ENCODE measurements at places on chromosomes 6 and 20.

DNA sequence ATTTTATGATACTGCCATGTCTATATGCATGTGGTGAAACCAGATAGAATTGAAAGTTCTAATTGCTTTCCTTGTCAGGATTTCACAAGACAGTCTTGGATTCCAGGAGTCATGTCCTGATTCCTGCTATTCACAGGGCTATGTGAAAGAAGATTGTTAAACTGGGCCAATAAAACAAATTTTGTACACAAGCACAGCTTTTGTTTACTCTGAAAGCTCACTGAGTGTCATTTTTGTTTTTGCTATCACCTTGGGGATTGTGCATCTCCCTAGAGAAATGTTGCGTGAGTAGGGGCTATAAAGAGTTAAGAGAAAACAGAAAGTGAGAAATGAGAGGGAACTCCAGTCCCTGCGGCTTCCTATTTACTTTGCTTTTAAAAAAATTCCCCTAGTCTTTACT lies 627.5 kb downstream of the PKHD1 start:
- no peak for DNase-seq

- no peak for DNase-seq
Measured at GRCh38 chr20:1816384-1817381, 78.5 kb upstream of the SIRPA start.

DNA sequence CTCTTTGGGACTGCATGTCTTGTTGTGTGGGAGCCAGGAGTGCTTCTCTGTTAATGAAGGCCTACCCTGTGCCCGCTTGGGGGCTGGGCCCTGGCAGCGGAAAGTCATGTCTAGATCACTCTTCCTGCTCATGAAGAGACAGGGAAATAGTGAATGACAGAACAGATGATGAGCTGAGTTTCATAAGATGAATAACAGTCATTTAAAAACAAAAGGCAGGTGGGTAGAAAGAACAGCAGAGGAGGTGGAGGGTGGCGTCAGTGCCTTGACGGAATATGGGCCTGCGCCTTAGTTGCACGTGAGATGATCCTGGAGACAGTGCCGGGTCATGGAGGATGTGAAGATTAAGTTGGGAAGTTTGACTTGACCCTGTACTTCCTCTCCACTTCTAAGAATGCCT lies 85.5 kb downstream of the ARID1B start:
- no peak for DNase-seq

DNA sequence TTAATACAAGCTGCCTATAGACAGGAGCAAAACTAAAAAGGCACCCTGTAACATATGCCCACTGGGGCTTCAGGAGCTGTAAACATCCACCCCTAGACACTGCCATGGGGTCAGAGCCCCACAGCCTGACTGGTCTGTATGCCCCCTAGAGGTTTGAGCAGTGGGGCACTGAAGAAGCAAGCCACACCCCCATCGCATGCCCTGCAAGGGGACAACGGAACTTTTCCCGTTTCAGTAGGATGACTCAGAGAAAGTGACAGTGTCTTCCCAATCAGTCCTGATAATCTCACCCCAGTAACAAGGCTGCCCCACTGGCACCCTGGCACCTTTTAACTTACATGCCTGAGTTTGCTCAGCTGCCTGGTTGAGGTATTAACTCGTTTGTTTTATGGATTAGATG lies 35.9 kb downstream of the BEND3 start:
- DNase-seq, result no peak

DNA sequence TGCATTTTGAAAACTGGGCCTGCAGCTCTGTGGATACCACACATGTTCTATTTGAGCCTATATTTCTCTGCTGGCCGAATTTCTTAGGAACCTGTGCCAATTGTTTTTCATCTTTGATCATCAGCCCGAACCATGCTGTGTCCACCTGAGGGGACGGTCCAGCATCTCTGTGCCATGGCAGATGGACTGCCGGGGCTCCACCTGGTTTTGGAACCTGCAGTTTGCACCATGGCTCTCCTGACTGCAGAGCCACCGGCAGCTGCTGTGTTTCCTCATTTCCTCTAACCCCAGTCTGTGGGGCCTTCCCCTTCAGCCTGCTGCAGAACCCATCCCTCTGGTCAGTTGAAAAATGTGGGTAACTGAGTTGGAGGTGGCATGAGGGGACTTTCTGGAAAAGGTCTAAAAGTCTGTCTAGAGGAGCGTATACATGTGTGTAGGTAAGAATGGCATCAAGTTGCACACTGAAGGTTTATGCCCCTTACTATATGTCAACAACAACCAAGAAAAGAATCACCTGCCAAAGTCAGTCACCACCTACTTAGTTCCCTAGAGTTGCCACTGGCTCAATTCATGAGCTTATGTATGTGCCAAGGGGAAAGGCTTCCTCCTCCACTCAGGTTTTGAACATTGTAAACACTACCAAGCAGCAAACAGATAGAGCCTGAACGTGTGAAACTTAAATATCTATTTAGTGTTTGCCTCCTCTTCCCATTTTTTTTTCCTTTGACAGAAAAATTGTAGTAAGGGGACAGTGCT lies 548.2 kb downstream of the PRKN start:
- DNase-seq, result no peak

- DNase-seq, result no peak
Measured at GRCh38 chr6:11357285-11357684, 124.8 kb upstream of the NEDD9 start.

DNA sequence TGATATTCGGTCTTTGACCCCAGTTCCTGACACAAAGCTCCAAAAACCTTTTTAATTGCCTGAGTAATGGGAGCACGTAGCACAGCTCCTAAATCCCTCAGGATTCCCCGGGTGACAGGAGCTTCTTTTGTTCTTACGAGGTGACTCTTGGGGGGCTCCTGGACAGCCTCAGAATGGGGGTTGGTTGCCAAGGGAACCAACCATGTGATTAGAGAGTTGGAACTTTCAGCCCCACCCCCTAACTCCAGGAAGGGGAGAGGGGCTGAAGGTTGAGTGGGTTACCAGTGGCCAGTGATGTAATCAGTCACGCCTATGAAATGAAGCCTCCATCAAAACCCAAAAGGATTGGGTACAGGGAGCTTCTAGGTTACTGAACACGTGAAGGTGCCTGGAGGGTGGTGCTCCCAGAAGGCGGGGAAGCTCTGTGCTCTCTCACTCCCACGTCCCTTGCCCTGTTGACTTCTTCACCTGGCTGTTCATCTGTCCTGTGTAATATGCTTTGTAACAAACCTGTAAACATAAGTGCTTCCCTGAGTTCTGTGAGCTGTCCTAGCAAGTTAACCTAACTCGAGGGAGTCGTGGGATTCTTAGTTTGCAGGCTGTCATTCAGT lies 89.5 kb downstream of the CHMP4B start:
- no peak for DNase-seq

DNA sequence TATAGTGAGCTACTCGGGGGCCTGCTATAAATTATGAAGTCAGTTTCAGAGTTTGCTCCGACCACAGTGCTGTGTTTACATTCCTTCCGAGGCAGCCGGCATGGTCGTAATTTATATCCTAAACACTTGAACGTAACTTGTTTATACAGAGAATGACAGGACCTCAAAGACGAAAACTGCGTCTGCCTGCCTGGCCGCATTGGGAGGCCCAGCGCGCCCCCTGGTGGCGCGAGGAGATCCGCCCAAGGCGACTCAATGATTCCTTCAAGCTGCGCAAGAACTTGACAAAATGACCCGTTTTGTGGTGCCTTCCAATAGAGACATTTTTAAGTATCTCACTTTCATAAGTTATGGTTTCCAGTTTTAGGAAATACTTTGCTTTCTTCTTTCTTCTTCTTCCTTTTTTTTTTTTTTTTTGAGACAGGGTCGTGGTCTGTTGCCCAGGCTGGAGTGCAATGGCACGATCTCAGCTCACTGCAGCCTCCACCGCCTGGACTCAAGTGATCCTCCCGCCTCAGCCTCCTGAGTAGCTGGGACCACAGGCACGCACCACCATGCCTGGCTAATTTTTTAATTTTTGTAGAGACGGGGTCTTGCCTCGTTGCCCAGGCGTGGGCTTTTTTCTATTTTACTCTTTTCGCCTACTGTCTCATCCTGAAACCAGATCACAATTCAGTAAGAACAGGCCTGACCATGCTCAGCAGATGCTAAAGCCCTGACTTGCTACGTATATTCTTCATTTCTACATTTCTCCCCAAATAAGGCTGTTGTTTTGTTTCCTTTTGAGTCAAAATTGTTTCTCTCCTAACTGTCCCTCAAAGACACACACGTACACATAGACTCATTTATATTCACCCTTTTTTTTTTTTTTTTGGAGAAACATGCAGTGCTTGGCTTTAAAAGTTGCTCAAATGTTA lies 7.8 kb downstream of the FOXF2 start:
- DNase-seq, result no peak

DNA sequence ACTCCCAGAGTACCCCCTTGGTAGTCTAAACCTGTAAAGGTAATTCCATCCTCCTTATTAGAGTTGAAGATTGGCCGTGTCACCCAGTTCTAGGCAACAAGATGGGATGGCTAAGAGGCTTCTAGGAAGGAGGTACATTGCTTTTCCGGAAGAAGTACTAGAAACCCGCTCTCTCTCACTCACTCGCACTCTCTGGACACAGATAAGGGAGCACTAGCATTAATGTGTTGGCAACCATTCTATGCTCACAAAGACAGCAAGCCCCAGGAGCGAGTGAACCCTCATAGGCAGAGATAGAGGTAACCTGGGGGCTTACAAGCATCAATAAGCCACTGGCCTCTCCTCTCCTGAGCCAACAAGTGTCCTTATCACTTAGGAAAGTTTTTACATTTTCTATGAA lies 503.2 kb upstream of the JARID2 start:
- DNase-seq, result no peak

- no peak for DNase-seq
Measured at GRCh38 chr20:50861012-50861411, 66.2 kb downstream of the BCAS4 start.

- no peak for DNase-seq
Measured at GRCh38 chr6:137489046-137490005, 4.9 kb downstream of the OLIG3 start.

DNA sequence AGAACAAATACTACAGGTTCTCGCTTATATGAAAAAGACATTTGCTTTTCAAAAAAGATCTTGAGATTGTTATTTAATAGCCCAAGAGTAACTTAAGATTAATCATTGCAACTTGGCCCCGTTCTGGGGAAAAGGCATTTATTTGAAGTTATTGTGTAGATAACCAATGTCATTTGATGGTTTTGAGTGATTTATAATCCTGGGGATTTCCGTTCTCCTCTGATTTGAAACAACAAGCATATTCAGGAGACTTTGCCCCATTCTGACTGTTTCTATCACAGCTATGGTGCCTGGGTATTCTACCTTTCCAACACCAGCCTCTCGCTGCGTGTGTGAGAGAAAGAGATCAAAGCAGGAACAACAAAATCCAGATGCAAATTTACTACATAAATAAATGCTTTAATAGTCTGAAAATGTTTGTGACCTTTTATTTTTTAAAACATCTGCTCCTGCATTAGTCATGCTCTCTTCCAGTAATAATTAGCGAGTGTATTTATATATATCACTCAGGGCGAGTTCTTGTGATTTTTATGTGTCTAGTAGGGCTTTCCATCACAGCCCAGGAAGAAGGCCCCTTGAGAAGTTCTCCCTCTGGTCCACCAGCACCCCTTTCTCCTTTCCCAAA lies 197.9 kb upstream of the FOXQ1 start:
- DNase-seq, result no peak

Measured in SK-N-MC (cell line).